ENCODE measurements at places on chromosomes 16 and 17.
A peak's percentile ranks its signal among the peaks of the same experiment; 100 is the strongest.

DNA sequence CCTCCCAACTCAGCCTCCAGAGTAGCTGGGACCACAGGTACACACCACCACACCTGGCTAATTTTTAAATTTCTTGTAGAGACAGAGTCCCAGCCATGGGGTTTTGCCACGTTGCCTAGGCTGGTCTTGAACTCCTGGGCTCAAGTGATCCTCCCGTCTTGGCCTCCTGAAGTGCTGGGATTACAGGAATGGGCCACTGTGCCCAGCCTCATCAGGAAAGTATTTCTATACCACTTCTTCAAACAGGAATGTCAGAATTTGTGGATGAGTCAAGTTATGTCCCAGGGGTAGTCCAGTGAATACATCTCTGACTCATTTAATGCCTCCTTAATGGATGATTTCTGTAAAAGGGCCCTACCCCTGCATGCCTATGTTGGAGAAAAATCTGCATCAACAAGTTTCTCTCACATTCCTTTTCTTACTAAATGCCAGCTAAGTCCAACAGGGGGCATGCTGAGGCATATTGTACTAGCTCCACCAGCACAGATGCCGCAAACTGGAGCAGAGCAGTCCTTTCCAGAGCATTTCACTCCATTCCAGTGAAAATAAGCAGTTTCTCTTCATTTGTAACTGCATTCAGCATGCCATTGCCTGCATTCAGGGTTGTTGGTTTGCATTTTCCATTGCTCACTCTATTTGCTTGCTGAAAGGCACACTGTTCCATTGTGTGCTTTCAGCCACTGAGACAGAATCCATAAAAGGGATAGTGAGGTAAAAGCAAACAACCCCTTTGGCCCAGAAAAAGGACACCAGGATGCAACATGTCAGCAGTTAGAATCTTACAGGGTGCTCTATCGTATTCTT lies 5.3 kb upstream of the CAVIN1 start:
- no peak for DNase-seq

GRCh38 chr17:78998311-78999055 lies 11.1 kb downstream of the CANT1 start:
- DNase-seq, result no peak

- peak; percentile 14 for DNase-seq
Measured at GRCh38 chr16:69187446-69188235, 677 bp downstream of the SNTB2 start.

GRCh38 chr16:4166821-4167220 lies 50.6 kb upstream of the ADCY9 start:
- DNase-seq, result no peak

DNA sequence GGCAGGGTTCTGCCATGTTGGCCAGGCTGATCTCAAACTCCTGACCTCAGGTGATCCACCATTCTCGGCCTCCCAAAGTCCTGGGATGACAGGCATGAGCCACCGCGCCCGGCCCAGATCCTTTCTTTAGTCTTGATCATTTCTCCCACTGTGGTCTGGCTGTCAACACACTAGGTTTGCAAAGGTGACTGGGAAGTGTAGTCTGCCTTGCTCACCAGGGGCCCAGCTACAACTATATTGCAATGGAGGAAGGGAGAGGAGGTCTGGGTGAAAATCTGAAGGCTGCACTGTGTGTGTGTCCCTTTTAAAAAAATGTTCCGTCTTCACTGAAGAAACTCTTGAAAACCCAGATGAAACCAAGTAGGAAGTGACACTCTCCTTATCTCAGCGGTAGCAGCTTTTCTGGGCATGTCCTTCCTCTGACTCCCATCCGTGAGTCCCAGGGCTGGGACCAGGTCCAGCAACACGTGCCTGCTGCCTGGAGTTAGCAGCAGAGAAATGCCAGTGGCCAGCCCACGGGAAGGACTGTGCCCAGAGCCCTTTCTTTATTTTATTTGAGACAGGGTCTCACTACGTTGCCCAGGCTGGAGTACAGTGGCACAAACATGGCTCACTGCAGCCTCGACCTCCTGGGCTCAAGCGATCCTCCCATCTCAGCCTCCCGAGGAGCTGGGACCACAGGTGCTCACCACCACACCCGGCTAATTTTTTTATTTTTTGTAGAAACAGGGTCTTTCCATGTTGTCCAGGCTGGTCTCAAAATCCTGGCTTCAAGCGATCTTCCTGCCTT lies 17.8 kb upstream of the KIF19 start:
- DNase-seq, result no peak

- no peak for DNase-seq
Measured at GRCh38 chr16:86078121-86078600, 179.2 kb downstream of the IRF8 start.

- no peak for DNase-seq
Measured at GRCh38 chr16:71572497-71573116, 4.3 kb downstream of the TAT start.

DNA sequence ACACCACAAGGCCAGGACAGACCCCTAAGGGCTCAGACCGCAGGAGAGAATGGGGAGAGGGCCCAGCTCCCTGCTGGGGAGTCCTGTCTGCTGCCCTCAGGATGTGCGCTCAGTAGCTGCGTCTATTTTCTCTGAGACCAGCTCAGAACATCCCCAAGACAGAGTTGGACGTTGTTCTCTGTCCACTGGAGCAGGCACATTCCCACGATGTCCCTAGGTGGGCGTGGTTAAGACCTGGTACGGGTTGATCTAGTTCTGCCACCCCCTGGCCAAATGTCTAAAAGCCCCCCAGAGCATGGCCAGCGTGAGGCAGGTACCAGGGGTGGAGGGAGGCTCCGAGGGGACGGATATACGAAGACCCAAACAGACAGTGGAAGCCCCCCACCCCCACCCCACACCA lies 842 bp upstream of the CALB2 start:
- DNase-seq, result no peak

DNA sequence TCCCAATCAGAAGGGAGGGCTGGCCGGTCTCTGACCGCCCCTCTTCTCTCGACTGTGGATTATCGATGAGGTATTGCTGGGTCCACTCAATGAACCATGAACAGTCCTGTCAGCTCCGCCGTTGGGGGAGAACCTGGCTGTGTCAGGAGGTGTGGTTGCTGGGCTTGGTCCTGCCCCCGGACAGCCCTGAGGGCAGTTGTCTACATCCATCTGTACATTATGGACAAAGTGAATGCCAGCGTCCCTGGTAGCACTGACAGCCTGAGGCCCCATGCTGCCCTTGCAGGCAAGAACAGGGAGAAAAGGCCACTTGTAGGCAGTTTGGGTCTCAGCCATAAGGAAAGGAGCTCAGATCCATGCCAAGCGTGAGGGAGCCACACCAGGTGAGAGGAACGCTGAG lies 38.9 kb downstream of the ST3GAL2 start:
- no peak for DNase-seq

GRCh38 chr17:8829036-8829941 lies 30.1 kb upstream of the MFSD6L start:
- DNase-seq, result no peak

DNA sequence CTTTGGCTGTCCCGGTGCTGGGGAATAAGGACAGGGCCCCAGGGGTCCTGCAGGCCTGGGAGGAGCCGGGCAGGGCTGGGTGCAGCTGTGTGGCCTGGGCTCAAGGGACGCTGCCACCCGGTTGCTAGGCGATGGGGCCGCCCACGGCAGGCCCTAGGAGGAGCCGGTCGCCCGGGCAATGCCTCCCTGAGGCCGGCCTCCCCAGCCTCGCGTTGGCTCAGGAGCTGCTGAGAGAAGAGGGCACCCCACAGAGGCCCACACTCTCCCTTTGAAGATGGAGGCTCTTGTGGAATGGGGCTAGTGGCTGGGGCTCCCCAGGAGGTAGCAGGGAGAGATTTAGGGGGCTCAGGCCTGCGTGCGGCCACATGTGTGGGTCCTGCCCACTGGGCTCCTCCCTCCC lies at the start of gene CIBAR2:
CIBAR2 (minus strand) TSS at position 109 of the 400 bp plus-strand sequence. CDS start 120 bp downstream, outside the sequence.
- no peak for DNase-seq

GRCh38 chr17:56171186-56171959 lies 18.1 kb downstream of the ANKFN1 start:
- DNase-seq, result no peak

- DNase-seq, result no peak
Measured at GRCh38 chr17:18190628-18191235, 7.1 kb downstream of the ALKBH5 start.

GRCh38 chr16:69204172-69204571 lies 17.2 kb downstream of the SNTB2 start:
- DNase-seq, result no peak

DNA sequence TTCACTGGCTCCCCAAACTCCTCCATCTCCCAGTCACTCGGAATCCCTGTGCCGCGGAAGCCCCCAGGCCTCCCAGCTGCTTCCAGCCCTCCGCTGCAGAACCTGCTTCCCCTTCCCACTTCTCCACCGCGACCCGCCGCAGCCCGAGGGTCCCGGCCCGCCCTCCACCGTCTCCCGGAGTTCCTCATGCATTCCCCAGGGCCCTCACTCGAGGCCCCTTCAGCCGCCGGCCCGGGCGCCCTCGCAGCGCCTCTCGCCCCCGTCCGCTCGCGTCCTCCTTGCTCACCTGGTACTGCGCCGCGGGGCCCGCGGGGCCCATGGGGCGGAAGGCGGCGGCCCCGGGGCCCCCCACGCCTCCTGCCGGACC lies 329 bp downstream of the SMARCD2 start:
- no peak for DNase-seq

- DNase-seq, result no peak
Measured at GRCh38 chr16:3458852-3459361, 15.4 kb downstream of the NAA60 start.

DNA sequence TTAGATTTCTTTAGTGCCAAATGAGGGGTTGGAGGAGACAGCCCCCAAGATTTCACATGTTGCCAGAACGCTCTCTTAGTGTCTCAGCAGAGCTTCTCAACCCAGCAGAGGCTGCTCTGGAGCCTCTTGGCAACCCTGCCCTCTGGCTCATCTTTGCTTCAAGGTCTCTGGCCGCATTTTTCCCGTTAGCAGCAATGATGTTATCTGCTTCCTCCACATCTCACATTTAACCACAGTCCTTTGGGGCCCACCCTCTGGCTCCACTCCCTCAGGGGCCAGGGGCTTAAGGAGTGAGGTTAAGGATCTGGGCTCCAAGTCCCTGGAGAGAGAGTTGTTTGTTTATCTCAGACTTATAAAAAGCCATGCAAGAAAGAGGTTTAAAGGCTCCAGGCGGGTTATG lies 3.3 kb upstream of the XYLT1 start:
- DNase-seq, result no peak

DNA sequence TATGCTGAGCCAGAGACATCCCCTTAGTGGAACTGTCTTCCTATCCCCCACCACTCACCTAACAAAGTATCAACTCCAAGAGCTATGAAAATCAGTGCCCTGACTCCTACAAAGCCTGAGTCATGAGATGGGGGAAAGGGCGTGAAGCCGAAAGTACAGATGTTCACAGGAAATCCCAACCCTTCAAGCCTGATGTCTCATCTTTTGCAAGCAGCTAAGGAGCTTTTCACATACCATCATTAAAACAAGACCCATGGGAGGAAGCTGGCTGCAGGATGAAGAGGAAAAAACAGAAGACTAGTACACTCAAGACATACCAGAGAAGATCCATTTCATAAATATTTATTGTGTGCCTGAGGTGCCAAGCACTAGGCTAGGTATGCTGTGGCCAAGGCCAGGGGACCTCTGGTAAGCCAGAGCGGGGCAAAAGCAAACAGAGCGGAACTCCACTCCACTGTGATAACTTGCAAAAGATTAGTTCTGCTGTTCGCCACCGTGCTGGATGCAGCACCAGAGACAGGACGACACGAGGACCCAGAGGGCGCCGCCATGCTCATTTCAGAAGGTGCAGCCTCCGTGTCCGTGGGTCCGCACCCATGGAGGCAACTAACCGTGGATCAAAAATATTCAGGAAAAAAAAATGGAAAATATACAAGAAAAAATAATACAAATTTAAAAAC lies 4.5 kb upstream of the MNT start:
- no peak for DNase-seq

- DNase-seq, result no peak
Measured at GRCh38 chr17:7328840-7329373, at the start of gene NEURL4. TSS of gene NEURL4 (minus strand) at chr17:7329335. CDS start at chr17:7329312, 23 bp downstream.

GRCh38 chr17:42005166-42005565 lies 12.1 kb downstream of the DNAJC7 start:
- no peak for DNase-seq

GRCh38 chr17:78806451-78806850 lies 24.4 kb upstream of the CYTH1 start:
- no peak for DNase-seq

- DNase-seq, result no peak
Measured at GRCh38 chr16:86107215-86107825, 208.4 kb downstream of the IRF8 start.

DNA sequence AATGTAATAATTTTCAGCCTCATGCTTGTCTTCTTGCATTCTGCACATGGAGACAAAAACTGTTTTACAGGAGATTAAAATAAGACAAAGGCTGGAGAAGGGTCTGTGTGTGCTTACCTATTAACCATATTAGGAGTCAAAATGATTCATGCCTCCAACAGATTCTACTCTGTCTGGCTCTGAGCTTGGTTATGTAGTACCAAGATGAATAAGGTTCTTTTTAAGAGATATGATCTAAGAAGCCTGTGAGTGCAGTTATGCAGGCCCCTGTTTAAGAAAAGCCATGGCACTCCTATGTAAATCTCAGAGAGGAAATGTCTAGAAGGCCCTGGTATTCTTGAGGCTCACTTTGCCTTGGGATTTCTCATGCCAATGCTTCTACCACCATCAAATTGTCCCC lies 486.6 kb upstream of the CDH11 start:
- DNase-seq, result no peak

GRCh38 chr17:63446753-63447470 lies 806 bp upstream of the CYB561 start:
- DNase-seq, result no peak

GRCh38 chr17:61456688-61457225 lies 4.5 kb downstream of the TBX4 start:
- DNase-seq, result no peak

Measured in stimulated activated CD8-positive, alpha-beta memory T cell treated with anti-CD3 and anti-CD28 coated beads, Interleukin-7, amount 100 ng/mL, for 1 hour (primary cell).